ENCODE measurements at places on chromosomes 7 and 10. TPM values are rescaled to one million over a fixed set of nuclear protein-coding genes. Genes with fewer than 3 reads are reported as not detected.

DNA sequence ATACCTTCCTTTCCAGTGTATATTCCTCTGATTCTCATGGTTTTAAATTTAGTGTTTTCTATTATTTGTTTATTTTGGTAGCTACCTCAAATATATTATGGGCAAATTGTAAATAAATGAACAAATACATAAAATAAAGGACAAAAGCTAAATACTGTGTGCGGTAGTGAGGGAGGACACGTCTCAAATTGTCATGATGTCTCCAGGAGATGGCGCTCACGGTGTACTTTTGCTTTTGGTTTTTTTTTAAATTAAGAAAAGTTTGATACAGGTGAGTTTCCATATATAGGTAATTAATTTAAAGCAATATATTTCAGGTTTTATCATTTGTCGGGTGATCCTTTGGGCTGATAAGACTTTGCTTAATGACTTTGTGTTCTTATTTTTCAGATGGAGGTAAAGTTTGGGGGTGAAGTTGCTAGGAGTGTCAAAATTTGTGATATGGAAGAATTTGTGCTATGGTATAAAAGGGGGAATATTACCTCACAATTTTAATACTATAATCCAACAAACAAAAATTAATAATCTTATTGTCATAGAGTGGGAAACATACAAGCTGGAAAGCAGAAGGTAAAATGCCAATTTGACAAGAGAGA, 68.4 kb upstream of the TMEM229A start:
- DNase-seq: no peak

DNA sequence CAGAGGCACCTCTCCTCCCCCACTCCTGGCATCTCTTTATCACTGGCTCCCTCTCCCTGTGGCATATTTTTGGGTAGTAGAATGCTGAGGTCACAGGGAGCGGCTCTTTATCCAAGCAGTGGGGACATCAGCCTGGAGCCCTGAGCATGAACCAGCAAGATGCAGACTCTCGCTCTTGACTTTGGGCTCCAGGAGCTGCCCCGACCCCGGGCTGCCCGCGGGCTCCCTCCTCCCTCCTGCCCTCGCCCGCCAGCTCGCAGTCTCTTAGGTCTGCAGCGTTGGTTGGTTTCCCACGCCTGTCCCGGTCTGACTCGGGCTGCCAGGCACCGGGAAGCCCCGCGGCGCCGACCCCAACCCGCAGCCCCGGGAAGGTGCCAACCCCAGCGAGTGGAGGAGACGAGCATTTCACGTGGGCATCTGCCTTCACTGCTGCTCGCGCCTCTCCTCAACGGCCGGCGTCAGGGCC, 1.3 kb downstream of the INSYN2A start:
- DNase-seq: no peak

DNA sequence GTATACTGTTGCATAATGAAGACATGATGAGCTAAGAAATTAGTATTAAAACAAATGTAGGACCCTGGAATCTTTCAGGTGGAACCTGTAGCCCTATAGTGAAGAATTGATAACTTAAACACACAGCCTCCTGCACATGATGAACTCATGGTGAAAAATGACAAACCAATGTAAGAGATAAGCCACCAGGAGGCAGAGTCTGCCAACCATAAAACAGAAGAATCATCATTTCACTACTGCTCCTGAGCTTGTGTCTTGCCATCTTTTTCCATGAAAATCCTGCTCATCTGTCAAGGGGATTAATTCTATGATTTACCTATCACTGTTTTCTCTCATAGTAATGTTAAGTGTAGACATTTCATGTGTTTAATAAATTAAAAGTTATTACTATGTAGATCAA, 363.9 kb downstream of the MALRD1 start:
- peak; percentile 41 for DNase-seq

DNA sequence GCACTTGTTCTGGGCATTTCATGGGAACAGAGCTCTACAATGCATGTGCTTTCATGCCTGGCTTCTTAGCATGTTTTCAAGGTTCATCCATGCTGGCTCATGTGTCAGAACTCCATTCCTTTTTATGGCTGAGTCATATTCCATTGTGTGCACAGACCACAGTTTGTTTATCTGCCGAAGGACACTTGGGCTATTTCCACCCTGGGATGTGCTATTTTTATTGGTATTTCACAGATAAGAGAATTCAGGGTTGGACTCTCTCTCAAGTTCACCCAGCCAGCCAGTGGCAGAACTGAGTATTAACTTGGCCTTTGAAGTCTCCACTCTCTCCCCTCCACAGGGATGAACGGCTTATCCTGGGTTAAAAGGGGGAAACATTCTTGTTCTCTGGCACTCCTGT, 190.7 kb upstream of the GPR26 start:
- DNase-seq: no peak

DNA sequence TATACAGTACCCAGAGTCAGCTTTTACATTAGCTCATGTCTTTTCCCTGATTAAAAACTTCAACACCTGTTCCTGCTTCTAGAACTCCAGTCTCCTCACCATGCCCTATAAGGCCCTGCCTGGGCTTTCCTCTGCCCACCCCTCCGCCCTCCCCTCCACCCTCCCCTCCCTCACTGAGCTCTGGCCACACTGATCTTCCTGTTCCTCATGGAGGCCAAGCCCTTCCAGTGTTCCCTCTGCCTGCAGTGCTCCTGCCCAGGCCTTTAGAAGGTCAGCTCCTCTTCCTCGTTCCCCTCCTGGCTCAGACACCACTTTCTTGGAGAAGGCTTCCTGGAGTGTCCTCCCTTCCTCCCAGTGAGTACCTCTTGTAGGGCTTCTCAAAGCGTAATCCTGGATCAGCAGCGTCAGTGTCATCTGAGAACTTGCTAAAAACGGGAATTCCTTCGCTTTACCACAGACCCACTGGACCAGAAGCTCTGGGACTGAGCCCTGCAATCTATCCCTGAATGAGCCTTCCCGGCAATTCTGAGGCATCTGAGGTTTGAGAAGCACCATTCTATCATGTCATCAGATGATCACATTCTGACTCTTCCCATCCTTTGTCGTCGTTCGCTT, 3.7 kb downstream of the PDZD7 start:
- no peak for DNase-seq

- DNase-seq: no peak
These were observed 14.4 kb upstream of the STARD3NL start for GRCh38 chr7:38163671-38164070.

DNA sequence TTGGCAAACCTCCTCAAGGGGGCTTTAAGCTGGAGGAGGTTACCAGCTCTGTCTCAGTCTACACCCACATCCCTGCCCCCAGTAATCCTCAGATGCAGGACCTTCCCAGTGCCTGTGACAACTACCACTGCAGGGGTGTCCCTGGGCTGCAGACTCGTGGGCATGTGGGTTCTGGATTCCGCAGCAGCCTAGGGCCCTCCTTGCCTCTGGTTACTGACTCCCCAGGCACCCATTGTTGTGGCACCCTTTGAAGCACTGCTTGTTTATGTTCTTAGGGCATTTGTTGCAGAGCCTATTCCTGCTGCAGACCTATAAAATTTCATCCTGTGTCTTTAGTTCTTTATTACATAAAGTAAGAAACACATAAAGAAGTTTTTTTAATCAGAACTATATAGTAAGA, 51.1 kb upstream of the GJD4 start:
- DNase-seq: no peak

DNA sequence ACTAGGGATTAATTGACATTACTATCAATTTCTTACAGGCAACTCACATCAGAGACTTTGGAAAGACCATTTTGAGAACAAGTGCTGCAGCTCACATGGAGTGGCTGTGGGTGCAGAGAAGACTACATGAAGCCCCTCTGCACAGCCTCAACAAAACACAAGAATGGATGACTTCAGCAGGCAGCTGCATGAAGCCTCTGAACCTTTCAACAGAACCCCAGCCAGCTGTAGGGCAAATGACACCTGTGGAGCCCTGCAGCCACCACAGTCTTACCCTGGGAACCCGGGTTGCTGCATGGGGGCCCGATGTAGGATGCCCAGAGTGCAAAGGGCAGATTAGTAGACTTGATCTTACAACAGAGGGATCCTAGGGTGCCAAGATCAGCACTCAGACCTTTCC, 62.0 kb upstream of the CAMK2B start:
- no peak for DNase-seq

GRCh38 chr10:28984431-28984830, 304.4 kb upstream of the LYZL1 start:
- peak; percentile 96 for DNase-seq

DNA sequence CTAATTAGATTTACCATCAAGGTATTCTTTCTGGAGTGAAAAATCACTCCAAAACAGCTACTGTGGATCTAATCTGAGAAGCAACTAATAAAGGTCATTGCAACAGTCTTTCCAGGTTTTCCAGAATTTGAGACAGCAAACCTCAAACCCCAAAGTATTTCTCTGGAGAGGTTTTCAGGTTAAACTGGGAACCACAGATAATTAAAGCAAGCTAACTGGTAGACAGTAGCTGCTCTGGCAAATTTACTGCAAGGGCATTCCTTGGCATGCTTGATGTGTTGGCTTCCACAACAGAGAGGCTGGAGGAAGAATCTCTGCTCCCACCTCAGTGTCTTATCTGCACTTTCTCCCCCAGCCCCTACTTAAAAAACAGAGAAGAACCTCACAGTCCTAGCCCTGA, 140.0 kb upstream of the NRBF2 start:
- no peak for DNase-seq

Gene CPED1
- total RNA-seq: 16.9 TPM

Gene VSIR
- total RNA-seq: 66.6 TPM

Gene CAMK1D
- total RNA-seq: 13.7 TPM

Gene NEBL
- 21.2 TPM for total RNA-seq

Gene DPP6
- total RNA-seq: 1.8 TPM

Gene SFTPA1
- total RNA-seq: not detected

Gene ARL3
- total RNA-seq: 16.3 TPM

Gene AMZ1
- total RNA-seq: 0.16 TPM
